Stimulated activated CD4-positive, alpha-beta T cell treated with anti-CD3 and anti-CD28 coated beads, Interleukin-12 subunit alpha, Interleukin-12 subunit beta, amount 100 ng/mL, for 4 hours (primary cell): ENCODE measurements at places on chromosomes 16 and 17.

GRCh38 chr17:74132354-74132753 is 71.1 kb upstream of the RPL38 start:
- no peak for DNase-seq

DNA sequence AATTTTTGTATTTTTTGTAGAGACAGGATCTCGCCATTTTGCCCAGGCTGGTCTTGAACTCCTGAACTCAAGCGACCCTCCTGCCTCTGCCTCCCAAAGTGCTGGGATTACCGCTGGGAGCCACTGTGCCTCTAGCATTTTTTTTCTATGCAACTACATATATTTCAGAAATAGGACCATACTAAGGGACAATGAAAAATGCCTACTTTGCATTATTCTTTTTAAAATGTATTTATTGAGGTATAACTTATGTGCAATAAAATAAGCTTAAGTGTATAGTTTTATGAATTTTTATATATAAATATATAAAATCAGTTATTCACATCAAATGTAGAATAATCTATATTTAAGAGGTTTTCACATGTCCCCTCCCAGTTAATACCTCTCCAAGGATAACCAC is 38.1 kb downstream of the KATNIP start:
- no peak for DNase-seq

DNA sequence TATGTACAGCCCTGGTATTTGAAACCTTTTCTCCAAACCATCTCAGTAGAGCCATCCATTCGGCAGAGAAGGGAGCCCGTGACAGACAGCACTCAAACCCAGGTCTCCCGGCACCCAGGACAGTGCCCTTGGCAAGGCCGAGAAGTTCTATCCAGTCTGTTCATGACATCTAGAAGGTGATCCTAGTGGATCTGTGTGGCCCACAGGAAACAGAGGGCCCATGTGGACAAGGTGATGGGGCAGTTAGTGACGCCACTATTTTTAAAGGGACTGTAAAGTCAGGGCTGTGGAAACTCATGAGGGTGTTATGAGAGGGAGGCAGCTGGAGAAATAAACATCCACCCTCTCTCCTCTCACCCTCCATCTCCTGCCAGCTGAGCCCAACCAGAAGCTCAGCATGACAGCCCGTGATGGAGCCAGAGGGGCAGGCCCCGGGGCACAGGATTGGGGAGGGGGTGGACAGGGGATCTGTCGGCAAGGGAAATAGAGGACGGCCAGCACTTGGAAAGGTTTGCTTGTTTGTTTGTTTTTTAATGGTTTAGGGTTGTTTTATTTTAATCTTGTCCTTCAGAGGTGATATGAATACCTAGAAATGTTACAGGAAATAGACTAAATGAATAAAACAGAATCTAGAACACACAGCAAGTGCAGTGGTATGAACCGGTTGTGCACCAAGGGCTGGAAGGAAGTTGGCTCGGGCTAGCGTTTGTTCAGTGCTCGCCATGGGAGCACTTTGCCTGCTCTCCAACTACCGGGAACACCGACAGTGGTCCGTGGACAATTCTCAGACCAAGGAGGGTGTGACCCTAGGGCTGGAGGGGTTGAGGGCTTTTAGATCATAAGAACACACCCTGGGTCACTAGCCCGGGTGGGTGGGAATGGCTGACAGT is 17.1 kb downstream of the MYLK3 start:
- DNase-seq, result no peak

- DNase-seq, result no peak
Measured at GRCh38 chr17:49505854-49506253, 10.8 kb downstream of the NGFR start.

DNA sequence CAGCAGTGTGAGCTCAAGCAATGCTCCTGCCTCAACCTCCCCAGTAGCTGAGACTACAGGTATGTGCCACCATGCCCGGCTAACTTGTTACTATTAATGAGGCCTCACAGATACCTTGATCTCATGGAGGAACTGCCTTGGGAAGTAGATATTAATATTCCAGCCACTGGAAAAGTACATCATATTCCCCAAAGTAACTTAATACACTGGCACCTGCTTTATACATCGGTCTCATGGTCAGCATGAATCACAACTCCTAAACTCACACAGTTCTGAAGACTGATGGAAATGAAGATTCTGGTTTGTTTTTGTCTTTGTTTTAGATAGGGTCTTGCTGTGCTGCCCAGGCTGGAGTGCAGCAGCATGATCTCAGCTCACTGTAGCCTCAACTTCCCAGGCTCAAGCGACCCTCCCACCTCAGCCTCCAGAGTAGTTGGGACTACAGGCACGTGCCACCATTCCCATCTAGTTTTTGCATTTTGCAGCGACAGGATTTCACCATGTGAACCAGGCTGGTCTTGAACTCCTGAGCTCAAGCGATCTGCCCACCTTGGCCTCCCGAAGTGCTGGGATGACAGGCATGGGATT is 28.2 kb downstream of the ADCY9 start:
- DNase-seq, result no peak
